Head of caudate nucleus (tissue), 42 donors: ENCODE measurements at places on chromosomes 3 and 15.

- no peak for DNase-seq
Observed at GRCh38 chr15:90270502-90271150, 5.2 kb downstream of the NGRN start.

- no peak for DNase-seq
Observed at GRCh38 chr3:172751175-172751704, 714 bp downstream of the ECT2 start.

- no peak for DNase-seq
Observed at GRCh38 chr3:101501783-101502182, 11.2 kb downstream of the SENP7 start.

GRCh38 chr3:183560607-183561006 lies 5.1 kb upstream of the KLHL6 start:
- no peak for DNase-seq
